ENCODE measurements at places on chromosomes 7 and 10.

DNA sequence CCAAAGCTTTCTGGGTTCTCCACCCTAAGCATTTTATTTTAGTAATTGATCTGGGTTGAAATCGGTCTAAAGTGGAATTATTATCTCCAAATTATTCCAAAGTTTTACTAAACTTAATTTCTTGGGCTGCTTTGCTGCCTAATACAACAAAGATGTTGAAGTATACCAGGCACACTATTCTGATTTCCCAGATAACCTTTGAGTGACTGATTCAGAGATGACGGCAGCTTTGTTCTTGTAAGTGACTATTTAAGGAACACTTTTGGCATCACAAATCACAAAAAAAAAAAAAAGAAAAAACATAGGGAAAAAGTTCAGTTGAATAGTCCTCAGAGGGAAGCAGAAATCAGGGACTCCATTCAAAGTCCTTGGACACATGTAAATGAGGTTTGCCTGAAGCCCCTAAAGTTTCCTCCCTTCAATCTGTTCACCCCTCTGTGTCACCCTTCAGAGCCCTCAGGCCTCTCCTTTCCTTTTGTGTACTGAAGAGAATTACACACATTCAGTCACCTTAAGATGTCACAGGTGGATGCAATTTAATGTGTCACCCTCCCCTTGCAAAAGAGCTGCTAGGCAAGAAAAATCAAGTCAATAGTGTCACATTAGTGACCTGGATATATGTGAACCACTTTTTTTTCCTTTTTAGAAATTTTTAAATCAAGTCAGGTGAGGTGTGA lies 81.5 kb downstream of the RTKN2 start:
- DNase-seq = no peak

GRCh38 chr10:117429643-117430265 lies 54.5 kb upstream of the PDZD8 start:
- DNase-seq = no peak

- no peak for DNase-seq
Observed at GRCh38 chr10:87750001-87750671, 67.9 kb downstream of the ATAD1 start.

DNA sequence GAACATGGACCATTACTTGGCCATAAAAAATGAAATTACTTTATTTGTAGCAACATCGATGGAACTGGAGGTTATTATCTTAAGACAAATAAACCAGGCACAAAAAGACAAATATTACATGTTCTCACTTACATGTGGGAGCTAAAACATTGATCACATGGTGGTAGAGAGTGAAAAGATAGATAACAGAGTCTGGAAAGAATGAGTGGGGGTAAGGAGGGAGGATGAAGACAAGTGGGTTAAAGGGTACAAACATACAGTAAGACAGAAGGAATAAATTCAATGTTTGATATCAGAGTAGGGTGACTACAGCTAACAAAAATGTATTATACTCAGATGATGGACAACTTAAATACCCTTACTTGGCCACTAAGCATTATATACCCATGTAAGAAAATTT lies 100.0 kb upstream of the WNT16 start:
- no peak for DNase-seq

GRCh38 chr7:112790586-112791003 lies 402 bp upstream of the TMEM168 start:
- DNase-seq = no peak

DNA sequence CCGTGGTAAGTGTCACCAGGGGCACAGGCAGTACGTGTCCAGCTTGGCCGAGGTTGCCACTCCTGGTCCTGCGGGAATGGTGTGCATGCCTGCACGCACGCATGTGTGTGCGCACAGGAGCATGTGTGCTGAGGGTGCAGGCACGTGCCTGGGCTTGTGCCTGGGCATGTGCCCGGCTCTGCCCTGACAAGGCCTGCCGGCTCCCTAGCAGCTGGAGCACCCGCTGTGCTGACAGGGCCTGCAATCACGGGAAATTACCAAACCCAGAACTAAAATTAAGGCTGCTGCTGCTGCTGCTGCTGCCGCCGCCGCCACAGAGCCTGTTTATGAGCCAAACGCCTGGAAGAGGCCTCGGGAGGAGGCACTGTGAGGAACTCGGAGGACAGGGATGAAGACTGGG lies 28.7 kb downstream of the GHRHR start:
- DNase-seq = no peak

DNA sequence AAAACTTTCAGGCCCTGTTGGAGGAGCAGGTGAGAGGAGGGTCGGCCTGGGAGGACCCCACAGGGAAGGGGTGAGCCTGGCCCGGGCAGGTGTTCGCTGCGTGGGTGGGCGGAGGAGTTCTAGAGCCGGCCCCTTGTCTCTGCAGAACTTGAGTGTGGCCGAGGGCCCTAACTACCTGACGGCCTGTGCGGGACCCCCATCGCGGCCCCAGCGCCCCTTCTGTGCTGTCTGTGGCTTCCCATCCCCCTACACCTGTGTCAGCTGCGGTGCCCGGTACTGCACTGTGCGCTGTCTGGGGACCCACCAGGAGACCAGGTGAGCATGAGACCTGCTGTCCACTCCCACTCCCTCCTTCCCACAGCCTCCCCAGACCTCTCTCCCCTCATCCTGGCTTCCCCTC lies 5.6 kb downstream of the ZNHIT1 start:
- no peak for DNase-seq

DNA sequence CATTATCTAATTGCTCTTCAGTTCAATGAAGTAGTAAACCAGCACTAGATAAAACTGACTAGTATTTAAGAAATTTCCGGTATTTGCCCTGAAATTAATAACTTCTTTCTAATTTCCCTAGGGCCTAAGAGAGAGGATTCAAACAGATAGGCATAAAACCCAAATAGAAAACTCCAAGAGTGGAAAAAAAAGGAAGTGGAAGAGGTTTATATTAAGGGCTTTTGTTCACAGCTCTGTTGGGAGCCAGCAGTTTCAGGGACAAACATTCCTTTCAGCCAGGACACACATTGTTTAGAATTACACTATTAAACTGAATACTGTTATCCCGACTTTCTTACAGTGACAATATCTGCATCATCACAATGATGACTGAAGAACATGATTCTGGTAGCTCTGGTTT lies 3.6 kb downstream of the ODAD2 start:
- no peak for DNase-seq

GRCh38 chr7:5203183-5203537 lies 13.1 kb downstream of the WIPI2 start:
- no peak for DNase-seq

DNA sequence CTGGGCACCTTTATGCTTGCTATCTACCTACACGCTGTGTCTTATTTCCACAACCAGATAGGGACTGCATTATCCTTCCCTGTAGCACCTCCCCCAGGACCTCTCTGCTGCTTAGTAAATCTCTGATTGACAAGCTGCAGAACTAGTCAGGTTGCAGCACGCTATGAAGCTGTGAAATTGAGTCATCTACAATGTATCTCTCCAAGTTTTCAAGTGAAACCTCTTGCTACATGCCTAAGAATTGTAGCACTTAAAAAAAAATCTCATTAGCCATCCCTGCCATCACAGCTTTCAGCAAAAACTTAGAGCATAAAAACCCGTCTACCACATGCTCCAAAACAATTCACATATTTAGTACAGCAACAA lies 69.7 kb upstream of the FGFR2 start:
- no peak for DNase-seq

DNA sequence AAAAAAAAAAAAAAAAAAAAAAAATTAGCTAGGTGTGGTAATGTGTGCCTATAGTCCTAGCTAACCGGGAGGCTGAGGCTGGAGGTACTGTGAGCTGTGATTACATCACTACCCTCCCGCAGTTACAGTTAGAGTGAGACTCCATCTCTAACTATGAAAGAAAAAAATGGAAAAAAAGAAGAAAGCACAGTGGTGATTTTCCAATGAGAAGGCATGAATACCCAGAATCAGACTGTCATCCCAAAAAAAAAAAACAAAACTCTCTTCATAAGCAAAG lies 269.9 kb upstream of the MKLN1 start:
- DNase-seq = no peak

DNA sequence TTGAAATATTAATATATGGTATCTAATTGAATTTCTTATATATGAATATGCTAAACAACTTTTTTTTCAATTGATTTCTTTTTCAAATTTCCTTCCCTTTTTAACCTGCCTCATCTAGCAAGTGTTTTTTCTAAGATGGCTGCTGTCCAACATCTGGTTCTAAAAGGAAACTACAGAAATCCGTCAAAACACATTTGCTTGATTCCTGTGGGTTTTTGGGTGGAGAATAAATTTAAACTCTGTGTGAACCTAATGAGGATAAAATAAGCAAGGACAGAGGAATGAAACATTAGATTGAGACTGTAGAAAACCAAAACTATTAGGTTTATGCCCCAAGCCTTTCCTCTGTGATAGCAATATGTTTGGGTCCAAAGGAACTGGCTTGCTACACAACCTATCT lies 75.5 kb upstream of the STARD3NL start:
- DNase-seq = no peak

DNA sequence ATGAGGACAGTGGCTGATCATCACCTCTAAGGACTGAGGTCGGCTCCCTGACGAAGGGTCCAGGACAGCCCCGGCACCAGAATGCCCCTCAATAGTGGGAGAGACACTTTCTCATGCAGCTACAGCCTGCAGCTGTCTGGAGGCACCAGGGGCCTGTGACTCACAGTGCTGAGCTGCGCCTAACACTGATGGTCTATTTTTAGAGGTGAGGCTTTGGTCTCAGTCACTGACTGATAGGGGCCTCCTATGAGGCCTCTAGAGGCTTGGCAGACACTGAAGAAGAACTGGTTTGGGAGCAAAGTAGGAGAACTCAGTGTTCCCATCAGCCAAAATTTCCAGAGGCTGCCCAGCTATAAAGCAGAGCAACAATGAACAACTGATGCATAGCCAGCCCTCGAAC lies 130.1 kb downstream of the COBL start:
- DNase-seq = no peak

DNA sequence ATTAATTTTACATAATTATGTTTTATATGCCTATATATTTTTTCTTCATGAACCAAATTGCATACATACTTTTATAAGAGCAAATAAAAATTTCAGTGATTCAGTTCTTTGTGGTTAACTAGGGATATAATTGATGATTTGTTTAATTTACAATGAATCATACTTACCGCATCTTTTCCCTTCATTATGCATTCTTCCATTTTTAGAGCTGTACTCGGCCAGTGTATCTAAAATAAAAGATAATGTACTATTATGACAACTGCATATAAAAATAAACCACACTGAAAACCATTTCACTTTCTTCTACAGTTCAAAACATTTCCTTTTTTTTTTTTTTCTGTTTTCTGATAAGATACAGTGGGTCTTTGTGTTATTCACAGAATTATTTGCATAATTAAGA lies 179.9 kb downstream of the SEMA3E start:
- no peak for DNase-seq

- no peak for DNase-seq
Observed at GRCh38 chr7:75937958-75938786, 23.2 kb downstream of the POR start.

DNA sequence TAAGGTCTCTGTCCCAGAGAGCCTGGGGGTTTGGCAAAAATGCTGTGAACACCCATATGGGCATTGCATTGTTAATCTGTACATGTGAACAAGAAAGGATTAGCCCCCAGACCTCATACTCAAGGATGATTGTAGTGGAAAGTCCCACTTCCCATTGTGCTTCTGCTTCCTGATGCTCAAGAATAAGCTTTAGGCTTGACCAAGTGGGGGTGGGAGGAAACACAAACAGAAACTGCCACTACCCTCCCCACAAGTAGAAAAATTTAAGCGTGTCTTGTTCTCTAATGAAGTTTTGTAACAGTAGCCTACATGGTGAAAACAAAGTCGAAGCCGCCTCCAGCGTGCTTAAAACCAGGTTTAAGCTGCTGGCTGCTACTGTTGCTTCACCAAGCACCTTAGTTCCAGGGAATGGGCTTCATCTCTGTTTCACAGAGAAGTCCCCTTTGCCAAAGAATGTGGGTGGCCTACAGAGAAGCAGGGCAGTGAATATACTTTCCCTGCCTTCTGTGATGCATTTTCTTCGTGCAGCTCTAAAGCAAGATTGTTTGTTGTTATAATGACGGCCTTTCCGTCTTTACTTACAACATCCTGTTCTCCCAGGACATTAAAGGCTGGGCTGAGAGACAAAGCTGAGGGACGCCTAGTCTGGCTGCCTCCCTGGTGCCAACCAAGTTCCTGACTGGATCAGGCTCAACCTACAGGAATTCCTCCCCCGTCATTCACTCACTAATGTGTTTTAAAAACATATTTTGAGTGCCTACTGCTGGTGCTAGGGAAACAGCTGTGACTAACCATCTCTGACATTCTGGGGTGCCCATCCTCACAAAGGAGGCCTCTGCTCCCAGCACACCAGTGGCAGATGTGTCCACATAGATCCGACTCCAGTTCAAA lies 32.1 kb upstream of the CCSER2 start:
- DNase-seq = no peak

GRCh38 chr10:8088504-8088903 lies 34.0 kb downstream of the GATA3 start:
- no peak for DNase-seq

DNA sequence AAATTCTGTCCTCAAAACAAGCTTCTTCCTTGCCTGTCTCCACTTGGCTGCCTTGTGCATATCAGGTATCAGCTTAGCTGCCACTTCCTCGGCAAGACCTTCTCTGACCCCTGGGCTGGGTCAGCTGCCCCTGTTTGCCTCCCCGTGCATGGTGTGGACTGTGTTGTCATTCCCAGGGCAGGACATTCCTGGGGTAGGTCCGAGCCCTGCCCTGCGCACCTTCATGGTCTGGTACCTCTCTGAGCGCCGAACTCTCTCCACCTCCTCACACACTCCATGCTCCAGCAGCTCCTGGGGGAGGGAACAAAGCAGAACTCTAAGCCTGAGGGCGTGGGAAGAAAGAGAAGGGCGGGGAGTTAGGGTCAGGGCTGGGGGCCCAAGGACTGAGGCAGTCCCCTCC lies 3.8 kb downstream of the POLM start:
- no peak for DNase-seq

GRCh38 chr7:149720372-149721083 lies 52.9 kb downstream of the ZNF467 start:
- DNase-seq = no peak

- DNase-seq = no peak
Observed at GRCh38 chr7:84021292-84021908, 173.2 kb downstream of the SEMA3A start.

DNA sequence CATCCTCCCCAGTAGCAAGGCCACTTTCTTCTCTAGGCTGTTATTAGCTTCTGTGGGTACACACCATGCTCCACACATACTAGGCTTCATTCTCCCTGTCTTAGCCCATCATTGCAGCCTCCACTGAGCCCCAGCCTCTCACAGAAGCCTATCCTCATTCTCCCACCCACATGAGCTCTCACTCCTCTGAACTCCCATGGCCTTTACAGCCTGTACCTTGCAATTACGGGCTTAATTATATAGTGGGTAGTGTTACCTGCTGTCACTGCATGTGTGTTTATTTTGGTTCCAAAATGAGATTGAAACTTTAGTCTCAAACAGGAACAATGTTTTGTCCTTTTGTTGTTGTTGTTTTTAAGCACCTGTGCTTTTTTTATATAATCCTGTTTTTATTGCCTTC lies 460.0 kb downstream of the KCNMA1 start:
- DNase-seq = no peak

- no peak for DNase-seq
Observed at GRCh38 chr7:3165681-3166580, 122.3 kb upstream of the CARD11 start.

- DNase-seq = no peak
Observed at GRCh38 chr7:101234636-101235035, 3.0 kb downstream of the CLDN15 start.

All from H1 (cell line).